ENCODE measurements at places on chromosomes 1 and 21.

DNA sequence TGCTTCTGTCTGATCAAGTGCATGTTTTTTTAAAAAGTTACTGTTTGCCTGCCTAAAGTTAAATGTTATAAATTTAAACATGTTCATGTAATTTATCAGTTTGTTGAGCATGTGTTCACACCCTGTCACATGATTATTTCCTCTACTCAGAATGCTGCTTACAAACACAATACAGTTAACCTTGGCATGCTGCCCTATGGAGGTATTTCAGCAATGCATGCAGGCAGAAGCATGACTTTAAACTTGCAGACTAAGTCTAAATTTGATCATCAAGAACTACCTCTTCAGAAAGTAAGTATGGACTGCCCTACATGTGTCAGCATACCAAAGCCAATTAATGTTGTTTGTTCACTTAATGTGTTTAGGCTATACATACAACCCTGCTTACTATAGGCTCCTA lies 161.6 kb downstream of the LRRC40 start:
- DNase-seq = no peak

GRCh38 chr1:175380521-175381300 lies 188.1 kb upstream of the KIAA0040 start:
- no peak for DNase-seq

DNA sequence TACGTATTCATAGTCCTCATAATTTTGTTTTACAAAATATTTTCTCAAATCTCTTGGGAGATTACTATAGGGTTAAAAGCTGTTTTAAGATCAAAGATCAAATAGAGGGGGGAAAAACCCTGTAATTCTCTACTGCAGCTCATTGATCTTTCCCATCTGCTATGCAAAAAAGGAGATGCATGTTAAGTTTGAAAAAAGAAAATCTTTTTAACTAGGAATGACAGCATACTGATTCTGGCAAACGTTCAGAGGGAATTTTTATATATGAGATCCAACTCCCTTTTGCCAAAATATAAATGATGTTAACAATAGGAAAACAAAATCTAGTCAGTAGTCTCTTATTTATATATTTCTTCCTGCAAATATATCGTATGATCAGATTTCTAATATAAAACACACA lies 69.1 kb downstream of the SMYD3 start:
- DNase-seq = no peak

DNA sequence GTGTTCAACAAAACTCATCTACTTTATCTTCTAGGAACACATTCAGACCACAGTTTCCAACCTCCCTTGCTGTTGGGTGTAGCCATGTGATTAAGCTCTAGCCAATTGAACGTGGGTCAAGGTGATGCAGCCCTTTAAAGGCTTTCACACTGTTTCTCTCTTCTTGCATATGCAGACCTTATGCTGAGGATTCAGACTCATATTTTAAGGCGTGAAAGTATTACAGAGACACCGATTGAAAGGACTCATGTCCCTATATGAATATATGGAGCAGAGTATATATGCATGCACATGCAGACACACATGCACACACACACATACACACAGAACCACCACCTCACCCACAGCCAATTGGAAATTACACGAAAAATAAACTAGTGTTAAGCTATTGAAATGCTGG lies 214.3 kb upstream of the NR5A2 start:
- DNase-seq = no peak

- peak; percentile 21 for DNase-seq
Measured at GRCh38 chr1:3564921-3565831, 46.1 kb downstream of the MEGF6 start.

DNA sequence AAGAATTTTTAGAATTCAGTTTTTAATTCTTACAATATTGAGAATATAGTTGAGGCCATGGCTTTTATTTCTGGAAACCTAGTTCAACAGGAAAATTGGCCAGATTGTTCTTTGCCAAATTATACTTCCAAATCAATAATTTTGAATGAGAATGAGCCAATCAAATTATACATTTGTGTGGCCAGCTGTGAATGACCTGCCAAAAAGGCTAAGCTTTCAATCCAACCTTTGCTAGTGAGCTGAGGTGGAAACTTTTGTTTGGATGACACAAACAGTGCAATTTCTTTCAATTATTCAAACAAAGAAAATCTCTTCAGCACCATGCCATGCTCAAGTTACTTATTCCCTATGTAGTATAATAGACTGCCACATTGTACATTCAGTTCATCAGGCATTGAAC lies 167.8 kb downstream of the PATJ start:
- DNase-seq = no peak

- DNase-seq = no peak
Measured at GRCh38 chr1:87723193-87723592, 394.5 kb downstream of the LMO4 start.

GRCh38 chr1:11982010-11982392 lies 1.8 kb downstream of the MFN2 start:
- no peak for DNase-seq

DNA sequence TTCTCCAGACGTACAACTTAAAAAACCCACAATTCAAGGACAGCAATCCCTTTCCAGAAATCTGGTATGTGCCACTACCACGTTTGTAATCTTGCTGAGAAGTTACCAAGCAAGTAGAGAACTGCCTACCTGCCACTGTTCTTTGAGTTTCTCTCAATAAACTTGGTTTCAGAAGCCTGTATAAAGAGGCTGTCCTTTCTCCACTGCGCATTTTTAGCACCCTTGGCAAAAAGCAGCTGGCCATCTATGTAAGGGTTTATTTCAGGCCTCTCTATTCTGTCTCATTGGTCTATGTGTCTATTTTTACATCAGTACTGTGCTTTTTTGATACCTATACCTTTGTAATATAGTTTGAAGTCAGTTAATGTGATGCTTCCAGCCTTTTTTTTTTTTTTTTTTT lies 665.1 kb upstream of the BRINP3 start:
- no peak for DNase-seq

GRCh38 chr1:157652859-157653493 lies 47.6 kb downstream of the FCRL3 start:
- DNase-seq = peak; percentile 2

- DNase-seq = no peak
Measured at GRCh38 chr1:38651669-38652068, 207.9 kb downstream of the RRAGC start.

DNA sequence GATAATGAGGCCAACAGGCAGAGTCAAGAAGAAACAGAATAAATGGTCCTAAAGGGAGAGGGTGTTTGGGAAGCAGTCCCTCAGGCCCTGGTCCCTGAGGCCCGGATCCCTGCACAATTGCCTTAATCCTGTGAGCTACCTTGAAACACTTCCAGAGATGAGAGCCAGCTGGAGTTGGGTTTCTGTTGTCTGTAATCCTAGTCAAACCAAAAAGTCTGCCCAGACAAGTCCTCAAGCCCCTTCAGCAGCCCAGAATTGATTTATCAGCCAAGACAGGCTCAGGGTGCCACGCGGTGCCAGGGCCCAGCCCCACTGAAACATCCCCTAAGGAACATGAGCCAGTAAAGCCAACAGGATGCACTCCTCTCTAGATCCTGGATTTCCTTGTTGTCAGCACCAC lies 16.4 kb upstream of the CLSTN1 start:
- no peak for DNase-seq

GRCh38 chr1:29827801-29828525 lies 591.6 kb downstream of the PTPRU start:
- no peak for DNase-seq

GRCh38 chr1:179866616-179867015 lies 11.0 kb downstream of the TOR1AIP2 start:
- DNase-seq = no peak

- DNase-seq = no peak
Measured at GRCh38 chr1:22248746-22249145, 105.8 kb upstream of the WNT4 start.

- DNase-seq = no peak
Measured at GRCh38 chr1:47996060-47996405, 1.2 kb downstream of the TRABD2B start.

DNA sequence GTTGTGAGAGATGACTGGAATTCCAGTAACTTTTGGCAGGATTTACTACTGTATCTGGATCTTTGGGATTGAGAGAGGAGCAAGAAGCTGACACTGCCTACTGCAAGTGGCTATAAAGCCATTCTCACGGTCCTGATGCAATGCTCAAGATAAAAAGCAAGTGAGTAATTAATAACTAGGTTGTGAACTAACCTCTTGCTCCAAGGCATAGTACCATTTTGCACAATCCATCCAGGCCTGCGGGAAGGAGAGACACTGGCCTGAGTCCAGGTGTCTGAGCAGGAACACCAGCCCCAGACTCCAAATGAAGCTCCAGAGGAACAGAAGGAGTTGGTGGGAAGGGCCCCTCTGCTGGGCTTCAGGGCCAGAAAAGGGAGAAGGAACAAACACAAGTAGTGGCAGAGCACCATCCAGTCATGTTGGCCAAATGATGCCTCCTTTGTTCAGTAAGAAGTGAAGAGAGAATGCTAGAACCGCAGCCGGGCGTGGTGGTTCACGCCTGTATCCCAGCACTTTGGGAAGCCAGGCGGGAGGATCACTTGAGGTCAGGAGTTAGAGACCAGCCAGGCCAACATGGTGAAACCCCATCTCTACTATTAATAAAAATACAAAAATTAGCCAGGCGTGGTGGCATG lies 9.9 kb upstream of the SLC45A3 start:
- no peak for DNase-seq

DNA sequence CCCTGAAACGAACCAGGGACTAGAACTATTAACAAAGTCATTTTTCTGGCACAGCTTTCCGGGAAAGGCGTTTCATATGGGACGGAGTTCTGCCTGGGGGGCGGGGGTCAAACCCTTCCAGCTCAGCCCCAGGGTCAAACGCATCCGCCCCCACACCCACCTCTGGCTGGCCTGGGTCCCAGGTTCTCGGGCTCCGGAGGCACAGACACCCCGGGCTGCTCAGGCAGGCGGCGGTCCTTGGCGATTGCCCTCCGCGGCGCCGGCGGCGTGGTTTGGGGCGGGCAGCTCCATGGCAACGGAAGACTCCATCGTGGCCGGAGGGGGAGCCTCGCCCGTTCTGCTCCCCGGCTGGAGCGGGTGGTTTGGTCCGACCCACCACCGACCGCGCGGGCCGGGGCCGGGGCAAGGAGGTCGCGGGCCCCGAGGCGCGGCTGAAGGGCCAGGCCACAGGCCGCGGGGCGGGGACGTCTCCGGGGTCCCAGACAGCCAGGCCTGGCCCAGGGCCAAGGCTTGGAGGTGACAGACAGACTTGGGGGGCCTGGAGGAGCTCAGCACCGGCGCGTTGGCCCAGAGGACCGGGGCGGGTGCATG lies at the start of gene CFAP74:
Gene CFAP74, minus strand, starts transcription at position 246 of the 591 bp plus-strand sequence. CDS start 12,830 bp downstream, outside the sequence.
- DNase-seq = no peak

DNA sequence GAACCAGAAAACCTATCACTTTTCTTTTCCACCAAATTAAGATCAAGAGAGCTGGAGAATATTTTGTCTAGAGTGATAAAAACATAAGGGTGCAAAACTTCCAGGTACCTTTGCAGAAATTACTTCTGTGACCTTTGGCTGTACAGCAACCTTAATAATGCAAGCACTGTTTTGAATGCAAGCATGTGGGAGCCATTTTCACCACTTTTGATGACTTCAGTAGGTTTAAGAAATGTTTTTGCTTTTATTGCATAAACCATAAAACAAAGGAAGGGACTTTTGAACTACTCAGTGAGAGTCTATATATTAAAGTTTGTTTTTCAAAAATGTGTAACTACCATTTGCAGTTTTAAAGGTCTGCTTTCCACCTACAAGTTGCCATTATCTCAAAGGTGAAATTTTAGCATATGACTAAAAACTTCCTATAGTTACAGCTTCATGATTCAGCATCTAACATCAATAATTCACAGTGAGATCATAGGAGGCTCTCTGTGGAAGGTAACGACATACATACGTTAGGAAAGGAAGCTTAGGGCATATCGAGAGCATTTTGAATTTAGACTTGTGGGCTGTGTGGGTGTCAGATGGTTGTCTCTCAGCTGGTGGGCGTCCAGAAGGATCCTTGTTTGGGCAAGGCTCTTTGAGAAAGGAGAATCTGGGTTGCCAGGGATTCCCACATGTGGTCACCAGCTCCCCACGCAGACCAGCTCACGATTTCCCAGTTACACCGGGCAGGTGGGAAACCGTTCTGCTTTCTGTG lies 1.1 kb upstream of the GADD45A start:
- DNase-seq = peak; percentile 20

DNA sequence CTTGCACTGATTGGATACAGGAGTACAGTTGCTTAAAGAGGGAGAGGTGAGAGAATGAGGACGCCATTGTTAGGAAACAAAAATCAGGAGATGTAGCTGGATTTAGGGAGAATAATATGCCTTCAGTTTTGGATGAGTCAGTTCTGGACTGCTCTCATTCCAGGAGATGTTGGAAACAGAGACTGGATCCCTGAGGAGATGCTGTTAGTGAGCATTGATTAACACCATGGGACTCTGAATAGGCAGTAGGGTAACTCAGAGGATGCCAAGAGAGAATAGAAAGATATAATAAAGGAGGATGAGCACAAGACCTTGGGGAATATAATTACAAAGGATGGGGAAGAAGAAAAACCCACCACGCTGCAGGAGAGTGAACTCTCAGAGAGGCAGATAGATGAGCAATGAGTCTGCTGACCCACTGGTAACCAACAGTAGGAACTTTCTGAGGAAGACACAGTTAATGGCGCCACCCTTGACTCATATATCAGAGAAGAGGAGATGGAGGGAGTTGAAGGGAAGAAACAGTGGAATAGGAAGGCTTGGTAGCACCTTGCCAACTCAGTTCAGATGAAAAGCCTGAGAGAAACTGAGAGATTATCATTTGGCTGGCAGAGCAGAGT lies 10.5 kb downstream of the KCNJ15 start:
- no peak for DNase-seq

GRCh38 chr21:20997636-20998455 lies at the start of gene NCAM2:
Gene NCAM2 (plus strand): TSS chr21:20998409.
- DNase-seq = peak; percentile 49

DNA sequence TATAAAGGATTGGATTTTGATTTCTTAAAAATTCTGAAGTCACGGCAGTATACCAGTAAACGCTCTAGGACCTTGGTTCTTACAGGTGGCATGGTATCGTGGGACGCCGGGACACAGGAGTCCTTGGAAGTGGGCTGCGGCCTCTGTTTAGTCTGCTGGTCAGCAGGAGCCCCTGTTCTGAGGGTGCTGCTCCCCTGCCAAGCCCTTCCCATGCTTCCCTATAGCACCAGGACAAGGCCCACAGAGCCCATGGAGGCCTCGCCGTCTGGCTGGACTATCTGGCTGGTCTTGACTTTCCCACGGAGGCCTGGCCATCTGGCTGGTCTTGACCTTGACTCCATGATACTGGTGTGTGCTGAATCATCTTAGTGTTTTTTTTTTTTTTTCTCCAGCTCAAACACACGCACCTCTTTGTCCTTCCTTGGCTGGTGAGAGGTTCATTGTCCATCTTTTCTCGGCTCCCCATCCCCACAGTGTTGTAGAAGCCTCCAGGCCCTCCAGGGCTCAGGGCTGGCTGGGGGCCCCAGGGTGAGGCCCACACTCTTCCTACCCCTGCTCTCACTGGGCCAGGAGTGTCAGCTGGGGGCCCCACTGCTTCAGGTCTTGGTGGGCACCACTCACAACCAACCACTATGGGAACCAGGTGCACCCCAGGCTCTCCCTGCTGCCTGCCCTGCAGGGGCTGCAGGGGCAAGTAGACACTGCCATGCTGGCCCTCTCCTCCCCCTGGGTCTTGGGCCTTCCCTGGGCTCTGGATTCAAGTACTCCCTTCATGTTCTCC lies 16.5 kb upstream of the TTC34 start:
- no peak for DNase-seq

Measured in CD4-positive, alpha-beta T cell treated with Interleukin-2 at 100 ng/mL for 4 hours (primary cell).